ENCODE measurements at places on chromosomes 11 and 22.

- DNase-seq = no peak
Measured at GRCh38 chr11:75823946-75824345, 8.9 kb downstream of the UVRAG start.

DNA sequence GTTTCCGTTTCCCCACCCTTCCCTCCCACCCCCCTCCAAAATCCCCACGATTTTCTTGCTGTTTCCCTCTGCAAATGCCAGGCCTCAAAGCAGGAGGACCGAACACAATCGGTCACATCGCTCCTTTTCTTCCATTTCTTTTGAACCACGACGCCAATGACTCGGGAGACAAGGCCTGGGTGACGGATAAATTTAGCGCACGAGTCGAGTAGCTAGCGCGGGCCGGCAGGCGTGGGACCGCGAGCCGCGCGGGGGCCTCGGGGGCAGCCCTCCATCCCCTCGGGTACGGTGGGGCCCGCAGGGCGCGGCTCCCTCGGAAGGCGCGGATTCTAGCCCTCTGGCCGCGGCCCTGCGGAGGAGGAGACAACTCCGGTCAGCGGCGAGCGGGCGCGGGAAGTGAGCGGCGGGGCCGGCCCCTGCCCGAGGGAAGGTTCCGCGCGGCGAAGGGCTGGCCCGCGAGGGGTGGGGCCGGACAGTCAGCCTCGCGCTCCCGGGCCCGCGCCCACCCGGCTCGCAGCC lies 414 bp downstream of the JOSD1 start:
- DNase-seq = no peak

- no peak for DNase-seq
Measured at GRCh38 chr11:36398231-36398953, 102.3 kb downstream of the PRR5L start.

GRCh38 chr11:116189408-116190170 lies 583.2 kb downstream of the BUD13 start:
- DNase-seq = no peak

DNA sequence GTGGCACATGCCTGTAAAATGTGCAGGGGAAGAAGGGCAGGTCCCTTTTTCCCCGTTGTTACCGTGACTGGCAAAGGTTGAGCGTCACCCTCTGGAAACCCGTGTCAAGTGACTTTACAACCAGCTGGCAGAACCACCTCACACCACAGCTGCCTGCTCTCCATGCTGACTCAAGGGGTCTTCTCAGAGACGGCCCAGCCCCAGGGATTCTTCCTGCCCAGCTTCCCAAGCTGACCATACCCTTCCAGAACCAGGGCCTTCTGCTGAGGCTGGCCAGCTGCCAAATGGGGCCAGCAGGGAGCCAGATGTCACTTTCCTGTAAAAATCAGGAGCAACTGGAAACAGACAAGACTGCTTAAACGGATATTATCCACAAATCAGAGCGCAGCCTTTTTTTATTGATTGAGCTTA lies 6.3 kb downstream of the PC start:
- no peak for DNase-seq

- DNase-seq = no peak
Measured at GRCh38 chr22:35008213-35008612, 57.7 kb upstream of the ISX start.

GRCh38 chr11:132174362-132175255 lies 804.2 kb downstream of the NTM start:
- DNase-seq = no peak

DNA sequence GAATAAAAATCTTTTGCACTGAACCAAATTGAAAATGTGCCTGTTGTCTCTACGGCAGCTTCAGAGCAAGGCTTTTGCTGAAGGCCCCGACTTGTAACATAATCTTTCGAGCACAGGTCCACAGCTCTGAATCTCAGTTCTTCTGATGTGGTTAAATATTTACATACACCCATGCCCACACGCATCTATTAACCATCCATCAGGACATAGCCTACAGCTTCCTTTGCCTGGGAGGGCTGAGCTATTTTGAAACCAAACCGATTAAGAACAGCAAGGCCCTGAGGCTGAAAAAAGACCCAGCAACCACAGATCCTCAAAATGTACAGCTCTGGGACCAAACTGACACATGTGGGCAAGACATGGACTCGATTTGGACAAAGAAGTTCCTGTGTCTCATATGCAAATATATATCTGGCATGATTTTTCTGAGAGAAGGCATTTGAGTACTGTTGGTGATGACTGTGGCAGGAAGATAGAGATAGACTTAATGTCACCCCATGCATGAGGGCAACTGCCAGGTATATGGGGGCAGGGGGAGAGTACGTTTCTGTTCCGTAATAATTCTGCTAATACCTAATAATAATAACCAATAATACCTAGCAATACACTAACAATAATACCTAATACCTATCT lies 322.7 kb upstream of the PLET1 start:
- no peak for DNase-seq

- no peak for DNase-seq
Measured at GRCh38 chr22:46352691-46353386, 17.3 kb downstream of the TRMU start.

DNA sequence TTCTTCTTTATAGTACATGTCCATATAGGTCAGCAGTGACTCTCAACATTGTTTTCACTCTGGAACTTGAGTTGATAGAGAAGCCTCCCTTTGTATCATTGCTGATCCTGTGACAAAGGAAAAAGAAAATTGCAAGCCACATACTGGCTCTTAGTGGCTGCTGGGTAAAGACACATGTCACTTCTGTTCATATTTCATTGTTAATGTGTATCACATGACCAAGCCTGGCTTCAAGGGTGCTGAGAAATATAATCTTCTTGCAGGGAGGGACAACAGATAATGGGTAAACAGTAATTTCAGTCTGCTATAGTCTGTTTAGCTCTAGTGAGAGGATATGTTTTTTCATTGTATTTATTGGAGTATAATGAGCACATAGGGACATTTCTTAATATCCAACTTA lies 173.3 kb downstream of the PGR start:
- DNase-seq = no peak

- DNase-seq = no peak
Measured at GRCh38 chr11:13883042-13883441, 79.5 kb upstream of the SPON1 start.

DNA sequence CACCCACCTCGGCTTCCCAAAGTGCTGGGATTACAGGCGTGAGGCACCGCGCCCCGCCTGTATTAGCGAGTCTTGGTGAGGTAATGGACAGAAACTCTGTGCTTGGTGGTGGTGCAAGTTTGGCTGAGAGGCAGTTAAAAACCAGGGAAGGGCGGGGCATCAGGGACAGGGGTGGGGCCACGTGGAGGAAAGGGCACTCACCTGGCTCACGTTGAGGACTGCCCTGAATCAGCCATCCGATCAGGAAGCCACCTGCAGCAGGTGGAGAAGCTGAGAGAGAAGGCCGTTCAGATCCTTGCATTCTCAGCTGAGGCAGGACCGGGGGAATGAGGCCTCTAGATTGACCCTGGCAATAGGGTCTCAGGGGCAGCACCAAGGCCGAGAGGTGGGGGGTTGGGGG lies 12.1 kb upstream of the CHRM1 start:
- DNase-seq = no peak

DNA sequence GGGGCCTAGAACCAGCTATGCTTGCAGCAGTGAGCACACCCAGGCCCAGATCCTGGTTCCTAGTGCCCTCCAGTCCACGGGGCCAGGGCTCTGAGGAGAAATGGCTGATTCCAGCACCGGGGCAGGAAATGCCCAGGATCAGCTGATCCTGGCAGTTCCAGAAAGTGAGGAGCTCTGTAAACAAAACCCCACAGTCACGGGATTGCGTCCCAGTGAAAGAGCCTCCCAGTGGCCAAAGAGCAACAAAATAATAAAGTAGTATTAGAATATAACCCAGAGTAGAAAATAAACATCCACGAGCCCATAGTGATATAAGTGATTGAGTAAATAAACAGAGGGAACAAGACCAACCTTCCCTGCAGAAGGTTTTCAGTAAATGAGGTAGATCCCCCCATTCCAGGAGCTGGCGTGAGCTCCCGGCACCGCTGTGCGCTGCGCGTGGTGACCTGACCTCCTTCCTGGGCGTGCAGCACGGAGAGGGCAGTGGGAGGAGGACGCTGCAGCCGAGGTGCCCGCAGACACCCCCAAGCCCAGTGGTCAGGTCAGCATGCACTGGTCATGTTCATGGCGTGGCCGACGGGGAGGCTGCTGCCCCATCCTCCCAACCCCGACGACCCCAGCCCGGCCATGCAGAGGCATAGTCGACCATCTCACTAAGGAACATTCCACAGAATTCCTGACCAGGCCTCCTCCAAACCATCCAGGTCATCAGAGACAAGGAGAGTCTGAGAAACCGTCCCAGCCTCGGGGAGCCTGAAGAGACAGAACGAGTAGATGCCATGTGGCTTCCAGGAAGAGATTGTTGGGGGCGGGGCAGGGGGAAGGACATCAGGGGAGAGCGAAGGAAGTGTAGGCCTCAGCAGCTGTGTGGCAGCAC lies 19.8 kb downstream of the PTDSS2 start:
- no peak for DNase-seq

DNA sequence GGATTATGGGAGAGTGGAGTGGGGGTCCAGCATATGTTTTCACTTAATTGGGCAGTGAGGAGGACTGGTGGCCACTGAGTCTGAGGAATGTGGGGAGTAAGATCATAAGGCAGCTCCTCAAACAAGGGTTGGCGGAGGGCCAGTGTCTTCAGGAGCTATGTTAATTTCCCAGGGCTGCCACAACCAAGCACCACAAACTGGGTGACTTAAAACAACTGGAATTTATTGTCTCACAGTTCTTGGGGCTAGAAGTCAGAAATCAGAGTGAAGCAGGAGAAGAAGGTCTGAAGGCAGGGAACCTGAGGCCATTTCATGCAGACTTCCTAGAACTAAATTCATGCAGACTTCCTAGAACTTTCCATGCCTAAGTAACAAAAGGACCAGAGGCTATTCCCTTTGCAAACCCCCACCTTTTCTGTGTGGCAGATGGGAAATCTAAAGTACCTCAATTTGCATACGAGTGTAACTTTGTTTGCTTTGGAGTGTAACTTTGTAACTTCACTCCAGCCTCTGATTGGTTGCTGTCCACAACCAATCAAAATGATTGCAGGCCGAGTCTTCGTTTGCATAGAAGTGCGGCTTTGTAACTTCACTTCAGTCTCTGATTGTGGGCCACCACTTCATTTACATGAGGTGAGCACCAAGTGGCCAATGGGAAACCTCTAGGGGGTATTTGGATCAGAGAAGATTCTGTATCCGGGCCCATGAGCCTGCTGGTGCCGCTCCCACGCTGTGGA lies 50.5 kb upstream of the ZBED5 start:
- DNase-seq = no peak

DNA sequence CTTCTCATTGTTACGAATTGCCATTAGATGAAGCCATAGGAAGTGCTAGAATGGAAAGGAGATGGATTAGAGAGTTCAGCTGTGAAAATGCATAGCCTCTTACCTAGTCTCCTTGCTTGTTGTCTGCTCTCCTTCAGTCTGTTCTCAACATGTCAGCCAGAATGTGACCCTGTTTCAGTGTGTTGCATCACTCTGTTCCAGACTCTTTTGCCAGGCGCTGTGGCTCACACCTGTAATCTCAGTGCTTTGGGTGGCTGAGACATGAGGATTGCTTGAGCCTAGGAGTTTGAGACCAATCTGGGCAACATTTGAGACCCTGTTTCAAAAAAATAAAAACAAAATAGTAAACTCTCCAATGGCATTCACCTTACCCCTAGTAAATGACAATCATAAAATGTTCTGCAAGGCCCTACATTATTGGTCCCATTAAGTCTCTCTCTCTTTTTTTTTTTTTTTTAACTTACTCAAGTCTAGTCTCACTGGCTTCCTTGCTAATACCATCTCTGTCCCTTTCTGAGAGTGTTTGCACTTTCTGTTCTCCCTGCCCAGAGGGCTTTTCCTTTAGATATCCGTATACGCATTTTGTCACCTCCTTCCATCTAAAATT lies 39.4 kb downstream of the CYP2R1 start:
- DNase-seq = no peak

GRCh38 chr11:46338636-46338987 lies 8.7 kb upstream of the DGKZ start:
- DNase-seq = no peak

- DNase-seq = no peak
Measured at GRCh38 chr22:40401981-40402406, 31.6 kb downstream of the SGSM3 start.

- DNase-seq = no peak
Measured at GRCh38 chr11:57566905-57567514, 462 bp downstream of the UBE2L6 start.

DNA sequence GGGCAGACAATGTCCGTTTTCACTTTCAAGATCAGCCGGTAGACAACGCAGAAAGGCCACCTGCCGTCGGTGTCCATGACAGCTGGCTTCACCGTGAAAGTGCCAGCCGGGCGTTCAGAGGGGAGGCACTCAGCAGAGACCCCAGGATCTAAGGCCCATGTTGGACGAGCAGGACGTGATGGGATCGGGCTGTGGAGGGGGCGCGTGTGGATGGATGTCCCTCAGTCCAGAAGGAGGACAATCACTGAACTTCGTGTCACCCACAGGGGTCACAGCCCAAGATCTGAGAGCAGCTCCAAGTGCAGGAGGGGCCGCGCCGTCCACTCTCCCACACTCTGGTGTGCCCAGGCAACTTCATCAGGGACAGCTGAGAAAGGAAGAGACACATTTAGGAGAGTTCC lies 164.4 kb downstream of the BRD1 start:
- no peak for DNase-seq

- no peak for DNase-seq
Measured at GRCh38 chr11:9905501-9905951, 241.6 kb downstream of the SWAP70 start.
